ENCODE measurements at places on chromosomes 6 and 20.

- no peak for DNase-seq
Observed at GRCh38 chr20:43721429-43722152, 5.2 kb downstream of the GTSF1L start.

DNA sequence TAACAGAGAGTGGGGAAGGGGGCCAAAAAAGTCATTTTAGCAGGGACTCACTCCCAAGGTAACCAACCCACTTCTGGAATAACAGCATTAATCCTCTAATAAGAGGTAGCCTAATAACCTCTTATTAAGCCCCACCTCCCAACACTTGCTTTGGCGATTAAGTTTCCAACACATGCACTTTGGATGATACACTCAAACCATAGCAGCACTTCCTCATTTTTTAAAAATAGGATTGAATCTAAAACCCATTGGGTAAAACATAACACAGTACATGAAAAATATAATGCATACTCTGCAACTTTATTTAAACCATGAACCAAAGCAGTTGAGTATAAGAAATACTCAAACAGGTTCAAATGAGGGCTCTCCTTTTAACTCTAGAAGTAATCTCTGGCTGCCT lies 318.3 kb downstream of the HACE1 start:
- DNase-seq, result no peak

DNA sequence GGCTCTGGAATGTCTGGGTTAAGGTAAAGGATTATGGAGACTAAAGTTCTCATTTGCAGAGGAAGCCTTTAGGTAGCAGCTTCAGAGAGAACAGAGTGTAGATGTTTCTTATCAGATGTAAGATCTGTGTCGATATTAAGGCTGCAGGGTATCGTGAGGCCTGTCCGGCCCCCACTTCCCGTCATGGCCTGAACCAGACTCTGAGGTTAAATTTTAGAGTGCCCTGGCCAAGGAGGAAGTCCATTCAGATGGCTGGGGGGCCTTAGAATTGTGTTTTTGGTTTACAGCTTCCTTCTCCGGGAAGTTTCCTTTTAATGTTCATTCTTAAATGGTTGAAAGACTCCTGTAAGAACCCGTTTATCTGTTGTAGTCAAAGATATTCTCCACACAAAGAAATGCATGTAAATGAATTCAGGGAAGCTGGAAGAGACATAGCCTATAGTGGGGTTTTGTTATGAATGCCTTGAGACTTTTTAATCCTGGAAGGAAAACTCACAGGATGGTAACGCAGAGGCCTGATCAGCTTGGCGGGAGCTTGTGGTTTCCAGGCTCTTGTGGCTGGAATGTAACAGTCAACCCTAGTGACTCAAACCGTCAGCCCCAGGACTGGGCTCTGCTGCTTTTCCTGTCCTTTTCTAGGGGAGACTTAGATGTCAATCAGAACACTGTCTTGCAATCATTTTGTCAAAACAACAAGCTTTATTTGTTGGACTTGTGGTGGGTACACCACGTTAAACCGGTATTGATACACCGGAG lies 34.7 kb downstream of the KIF25 start:
- no peak for DNase-seq

DNA sequence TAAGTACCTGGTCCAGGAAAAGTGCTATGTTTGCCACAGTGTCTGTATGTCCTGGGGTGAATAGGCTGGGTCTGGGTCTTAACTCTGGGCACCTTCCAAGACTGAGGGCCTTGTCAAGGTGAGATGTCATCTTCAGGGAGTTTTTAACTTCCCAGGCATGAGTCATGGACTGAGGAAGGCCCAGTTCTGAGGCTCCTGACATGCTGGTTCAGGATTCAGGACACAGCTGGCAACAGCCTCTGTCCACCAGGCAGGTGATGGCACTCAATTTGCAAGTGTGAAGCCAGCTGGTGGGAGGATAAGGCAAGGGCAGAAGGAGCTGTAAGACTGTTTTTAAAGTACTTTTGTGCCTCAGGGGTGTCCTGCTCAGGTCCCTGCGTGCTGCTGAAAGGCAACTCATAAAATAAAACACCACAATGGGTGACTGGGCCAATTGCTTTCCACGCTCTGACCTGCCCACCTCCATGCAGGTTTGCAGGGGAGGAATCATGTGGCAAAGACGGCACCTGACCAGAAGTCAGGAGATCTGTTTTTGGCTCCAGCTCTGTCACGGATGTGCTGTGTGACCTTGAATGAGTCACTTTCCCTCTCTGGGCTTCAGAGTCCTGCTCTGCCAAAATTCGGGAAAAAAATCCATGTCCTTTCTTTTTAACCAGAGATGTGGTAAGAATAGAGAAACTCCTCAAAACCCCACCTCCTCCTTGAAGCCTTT lies 4.9 kb upstream of the PACSIN1 start:
- no peak for DNase-seq

DNA sequence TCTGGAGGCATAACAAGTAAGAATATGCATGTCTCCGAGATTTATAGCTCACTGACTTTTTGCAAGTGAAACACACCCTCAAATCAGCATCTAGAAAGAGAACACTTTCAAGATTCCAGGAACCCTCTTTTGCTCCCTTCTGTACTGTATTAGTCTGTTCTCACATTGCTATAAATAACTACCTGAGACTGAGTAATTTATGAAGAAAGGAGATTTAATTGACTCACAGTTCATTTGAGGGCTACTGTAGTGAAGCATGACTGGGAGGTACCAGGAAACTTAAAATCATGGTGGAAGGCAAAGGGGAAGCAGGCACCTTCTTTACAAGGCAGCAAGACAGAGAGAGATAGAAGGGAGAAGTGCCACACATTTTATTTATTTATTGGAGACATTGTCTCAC lies 269.9 kb downstream of the UTRN start:
- no peak for DNase-seq

DNA sequence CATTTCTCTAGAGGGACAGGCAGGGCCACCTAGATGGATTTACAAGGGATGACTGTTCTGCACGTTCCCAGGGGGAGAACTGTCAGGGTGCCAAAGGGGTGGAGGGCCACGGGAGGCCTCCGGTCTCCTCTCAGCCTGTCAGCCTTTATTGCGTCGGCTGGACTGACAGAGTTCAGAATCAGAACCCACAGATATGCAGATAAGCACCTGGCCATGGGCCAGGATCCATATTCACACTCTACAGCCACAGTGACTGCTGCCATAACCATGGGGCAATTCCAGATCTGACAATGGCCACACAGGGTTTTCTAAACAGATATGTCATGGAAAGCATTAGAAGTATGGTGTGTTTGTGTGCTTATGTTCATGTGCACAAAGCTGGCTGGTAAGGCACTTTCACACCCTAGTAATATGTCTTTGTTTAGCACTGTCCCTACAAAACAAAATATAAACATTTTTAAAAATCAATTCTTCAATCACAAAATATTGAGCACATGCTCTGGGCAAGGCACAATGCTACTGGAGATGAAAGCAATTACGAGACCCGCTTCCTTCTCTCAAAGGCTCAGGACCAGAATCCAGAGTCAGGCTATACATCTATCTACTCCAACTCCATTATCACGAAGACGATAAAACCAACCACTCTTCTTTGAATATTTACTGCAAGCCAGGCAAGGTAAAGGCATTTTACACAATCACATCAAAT lies 29.1 kb downstream of the TRAM2 start:
- no peak for DNase-seq

DNA sequence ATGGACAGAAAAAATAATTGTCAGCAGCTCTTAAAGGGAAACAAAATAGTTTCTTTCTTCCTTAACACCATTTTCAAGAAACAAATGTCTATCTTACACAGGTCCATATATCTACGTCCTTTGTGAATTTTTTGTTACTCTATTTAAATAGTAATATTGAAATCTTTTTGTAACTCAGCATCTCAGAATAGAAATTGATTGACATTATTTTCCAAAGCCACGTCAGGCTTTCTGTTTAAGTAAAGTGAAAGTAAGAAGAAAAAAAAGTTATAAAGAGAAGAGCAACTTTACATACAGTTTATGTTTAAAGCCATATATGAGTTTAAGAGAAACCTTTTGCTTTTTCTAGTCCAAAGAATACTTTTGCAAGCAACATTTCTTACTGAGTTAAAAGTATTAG lies 402.9 kb upstream of the SOX4 start:
- DNase-seq, result no peak

- no peak for DNase-seq
Observed at GRCh38 chr6:10320291-10320690, 94.6 kb downstream of the TFAP2A start.

- DNase-seq, result no peak
Observed at GRCh38 chr6:136750696-136751521, 41.4 kb downstream of the MAP3K5 start.

DNA sequence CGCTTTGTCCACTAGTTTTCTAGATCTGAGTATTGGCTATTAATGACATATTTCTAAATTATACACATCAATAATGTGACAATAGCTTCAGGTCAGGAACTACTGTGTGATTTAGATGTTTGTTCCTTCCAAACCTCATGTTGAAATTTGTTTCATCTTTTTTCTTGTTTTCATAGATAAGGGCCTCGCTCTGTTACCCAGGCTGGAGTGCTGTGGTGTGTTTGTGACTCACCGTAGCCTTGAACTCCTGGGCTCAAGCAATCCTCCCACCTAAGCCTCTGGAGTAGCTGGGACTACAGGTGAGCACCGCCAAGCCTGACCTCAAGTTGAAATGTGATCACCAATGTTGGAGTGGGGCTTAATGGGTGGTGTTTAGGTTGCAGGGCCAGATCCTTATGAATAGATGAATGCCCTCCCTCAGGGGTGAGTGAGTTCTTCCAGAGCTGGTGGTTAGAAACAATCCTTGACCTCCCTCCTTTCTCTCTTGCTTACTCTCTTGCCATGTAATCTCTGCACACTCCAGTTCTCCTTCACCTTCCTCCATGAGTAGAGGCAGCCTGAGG lies 5.9 kb upstream of the NQO2 start:
- DNase-seq, result no peak

- no peak for DNase-seq
Observed at GRCh38 chr6:79635232-79635543, 4.1 kb downstream of the SH3BGRL2 start.

- no peak for DNase-seq
Observed at GRCh38 chr6:146289816-146290588, 253.6 kb upstream of the RAB32 start.

GRCh38 chr6:22442826-22443225 lies 126.5 kb upstream of the HDGFL1 start:
- DNase-seq, result no peak

DNA sequence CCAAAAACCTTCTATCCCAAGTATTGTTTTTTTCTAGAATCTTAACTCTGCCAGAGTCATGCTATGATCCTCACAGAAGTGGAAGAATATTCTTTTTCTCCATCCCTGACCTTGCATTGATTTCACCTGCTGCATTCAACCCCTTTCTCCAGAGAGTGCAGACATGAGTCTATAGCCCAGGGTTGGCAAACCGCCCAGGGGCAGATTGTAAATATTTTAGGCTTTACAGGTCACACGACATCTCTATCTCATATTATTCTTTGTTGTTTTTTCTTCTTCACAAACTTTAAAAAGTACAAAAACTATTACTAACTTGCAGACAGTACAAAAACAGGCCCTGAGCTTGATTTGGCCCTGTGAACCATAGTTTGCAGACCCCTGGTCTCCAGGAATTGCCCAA lies 112.1 kb upstream of the ASF1A start:
- DNase-seq, result no peak

DNA sequence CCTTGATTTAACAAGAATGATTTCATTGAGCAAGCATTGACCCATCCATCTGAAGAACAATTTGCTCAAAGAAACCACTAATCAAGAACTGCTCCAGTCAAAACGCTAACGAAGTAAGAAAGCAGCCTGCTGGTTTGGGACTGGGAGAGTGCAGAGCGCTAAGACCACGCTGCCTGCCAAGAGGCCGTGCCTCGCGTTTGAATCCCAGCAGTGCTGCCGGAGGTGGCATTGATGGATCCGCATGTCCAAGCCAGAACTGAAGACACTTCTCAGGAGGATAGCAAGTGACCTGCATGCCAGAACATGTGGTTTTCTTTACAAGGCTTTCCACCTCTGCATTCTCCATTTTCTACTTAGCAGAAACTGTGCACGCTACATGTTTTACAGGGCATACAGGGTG lies 105.2 kb upstream of the FOXC1 start:
- no peak for DNase-seq

GRCh38 chr6:111481836-111482187 lies 1.2 kb downstream of the REV3L start:
- no peak for DNase-seq

GRCh38 chr6:156585859-156586258 lies 191.3 kb upstream of the ARID1B start:
- no peak for DNase-seq

- DNase-seq, result no peak
Observed at GRCh38 chr6:1778686-1779235, 169.0 kb downstream of the FOXC1 start.

GRCh38 chr20:1844325-1845162 lies 50.7 kb upstream of the SIRPA start:
- peak; percentile 86 for DNase-seq

- peak; percentile 47 for DNase-seq
Observed at GRCh38 chr6:122491919-122492555, 20.4 kb upstream of the SERINC1 start.

DNA sequence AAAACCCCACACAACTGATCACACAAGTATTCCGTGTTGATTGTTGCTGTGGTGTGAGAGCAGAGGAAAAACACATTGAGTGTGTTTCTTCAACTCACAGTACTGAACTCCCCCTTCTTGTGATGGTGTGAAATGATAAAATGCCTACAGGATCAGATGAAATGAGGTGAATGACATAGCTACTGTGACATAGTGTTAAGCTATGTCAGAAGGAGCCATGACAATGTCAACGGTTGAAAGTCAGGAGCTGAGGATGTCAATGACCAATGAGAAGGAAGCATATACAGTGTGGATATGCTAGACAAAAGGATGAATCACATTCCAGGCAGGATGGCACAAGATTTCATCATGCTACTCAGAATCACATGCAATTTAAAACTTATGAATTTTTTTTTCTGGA lies 38.8 kb downstream of the WASF1 start:
- DNase-seq, result no peak

- DNase-seq, result no peak
Observed at GRCh38 chr6:124947971-124948451, 14.2 kb upstream of the RNF217 start.

- DNase-seq, result no peak
Observed at GRCh38 chr6:42279144-42279781, 61.6 kb upstream of the MRPS10 start.

DNA sequence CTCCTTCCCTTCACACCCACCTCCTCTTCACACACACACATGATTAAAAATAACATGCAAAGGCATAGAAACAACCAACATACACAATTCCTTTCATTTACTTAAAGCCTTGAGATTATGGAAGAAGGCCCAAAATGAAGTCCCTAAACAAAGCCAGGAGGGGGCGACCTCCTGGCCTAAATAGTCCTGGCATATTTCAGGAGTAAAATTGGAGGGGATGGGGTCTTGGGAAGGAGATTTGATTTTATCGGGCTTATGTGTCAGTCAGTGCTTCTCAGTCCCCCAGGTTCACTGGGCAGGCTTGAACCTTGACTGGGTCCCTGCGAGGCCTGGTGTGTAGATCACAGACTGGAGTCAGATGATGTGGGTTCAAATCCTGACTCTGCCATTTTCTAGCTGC lies 266.4 kb downstream of the SAMD5 start:
- DNase-seq, result no peak

GRCh38 chr6:13413900-13414555 lies 73.4 kb downstream of the GFOD1 start:
- no peak for DNase-seq
